ENCODE measurements at places on chromosomes 2 and 18. TPM values are rescaled to one million over a fixed set of nuclear protein-coding genes. Genes with fewer than 3 reads are reported as not detected.

The PLEKHH2 gene
- 0.69 TPM for polyA plus RNA-seq

The ITPRIPL1 gene
- 0.23 TPM for polyA plus RNA-seq

The FAM124B gene
- 0.60 TPM for polyA plus RNA-seq

The TEKT4 gene
- not detected for polyA plus RNA-seq

The ADCYAP1 gene
- polyA plus RNA-seq: not detected

The C18orf63 gene
- polyA plus RNA-seq: not detected

The POTEJ gene
- polyA plus RNA-seq: not detected

The CTLA4 gene
- polyA plus RNA-seq: not detected

The TTC31 gene
- 12.7 TPM for polyA plus RNA-seq

The MZT2A gene
- polyA plus RNA-seq: 79.3 TPM

The SLC16A14 gene
- 0.23 TPM for polyA plus RNA-seq

The IL18R1 gene
- 1.4 TPM for polyA plus RNA-seq

The CWC22 gene
- 10.2 TPM for polyA plus RNA-seq

The SLC30A3 gene
- polyA plus RNA-seq: 0.10 TPM

The GREB1L gene
- polyA plus RNA-seq: 0.23 TPM

The DPP4 gene
- polyA plus RNA-seq: 6.9 TPM

The UGT1A10 gene
- polyA plus RNA-seq: 27.3 TPM

The INO80C gene
- polyA plus RNA-seq: 44.9 TPM

The SMAD2 gene
- polyA plus RNA-seq: 62.9 TPM

The HOXD11 gene
- 0.69 TPM for polyA plus RNA-seq

The CNTNAP5 gene
- polyA plus RNA-seq: not detected

The BMP10 gene
- polyA plus RNA-seq: not detected

The TXNL4A gene
- 85.3 TPM for polyA plus RNA-seq

The DOK6 gene
- polyA plus RNA-seq: 1.8 TPM

The SPP2 gene
- polyA plus RNA-seq: not detected

The FAM237A gene
- not detected for polyA plus RNA-seq

The ADAM23 gene
- 0.23 TPM for polyA plus RNA-seq

The EVX2 gene
- polyA plus RNA-seq: not detected

The UGT1A8 gene
- 8.8 TPM for polyA plus RNA-seq

The CCDC93 gene
- 6.0 TPM for polyA plus RNA-seq

The SELENOI gene
- polyA plus RNA-seq: 1.6 TPM

The L3MBTL4 gene
- polyA plus RNA-seq: 1.4 TPM

The IL1B gene
- polyA plus RNA-seq: 6.0 TPM

The MROH2A gene
- 0.06 TPM for polyA plus RNA-seq

The KCNIP3 gene
- 1.8 TPM for polyA plus RNA-seq

The INPP5D gene
- polyA plus RNA-seq: 4.4 TPM

The SCN3A gene
- not detected for polyA plus RNA-seq

The TRPM8 gene
- polyA plus RNA-seq: not detected

The SMYD5 gene
- 18.2 TPM for polyA plus RNA-seq

The TSPYL6 gene
- not detected for polyA plus RNA-seq

The GCG gene
- polyA plus RNA-seq: 26.6 TPM

The DSG4 gene
- not detected for polyA plus RNA-seq

All from sigmoid colon (tissue), 7 donors.